ENCODE measurements at places on chromosomes 5 and 9.
A peak's percentile ranks its signal among the peaks of the same experiment; 100 is the strongest.

GRCh38 chr5:34464829-34465228 is 191.3 kb upstream of the RAI14 start:
- no peak overlapping the region for H3K27ac ChIP-seq
- H3K4me3 ChIP-seq = no peak overlapping the region
- DNase-seq = no peak
- no peaks in the 10 kb centered on the region for H3K36me3 ChIP-seq

DNA sequence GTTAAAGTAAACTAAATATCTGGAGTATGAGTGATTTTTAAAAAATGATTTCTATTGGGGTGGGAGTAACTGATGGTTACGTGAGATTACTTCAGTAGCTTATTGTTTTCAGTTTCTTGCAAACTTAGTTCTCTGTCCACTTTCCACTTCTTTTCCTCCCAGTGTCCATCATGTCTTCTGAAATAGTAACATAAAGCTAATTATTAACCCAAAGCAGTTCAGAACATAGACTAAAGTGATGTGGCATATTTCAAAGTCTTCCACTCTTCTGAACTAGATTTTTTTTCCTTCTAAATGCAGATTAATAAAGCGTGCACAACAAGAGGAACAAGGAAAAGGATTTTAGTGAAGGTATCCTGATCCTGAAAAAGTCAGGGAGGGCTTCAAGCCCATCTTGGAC is 114.1 kb downstream of the MAN2A1 start:
- H3K4me1 ChIP-seq = no peaks in the 10 kb centered on the region
- H3K36me3 ChIP-seq = peaks cover 7% of the 10 kb centered on the region
- no peak overlapping the region for H3K4me3 ChIP-seq
- H3K27ac ChIP-seq = no peak overlapping the region
- no peak for DNase-seq

- no peak overlapping the region for H3K4me3 ChIP-seq
- no peak overlapping the region for H3K27ac ChIP-seq
- no peak for DNase-seq
- no peaks in the 10 kb centered on the region for H3K4me1 ChIP-seq
Measured at GRCh38 chr5:133685402-133686018, 73.2 kb upstream of the FSTL4 start.

- no peaks in the 10 kb centered on the region for H3K36me3 ChIP-seq
- H3K27ac ChIP-seq = no peak overlapping the region
- H3K4me3 ChIP-seq = no peak overlapping the region
- DNase-seq = no peak
- peaks cover 24% of the 10 kb centered on the region for H3K27me3 ChIP-seq
- no peaks in the 10 kb centered on the region for H3K4me1 ChIP-seq
Measured at GRCh38 chr5:2761921-2762488, 10.5 kb upstream of the IRX2 start.

- peaks cover 11% of the 10 kb centered on the region for H3K4me1 ChIP-seq
- H3K27me3 ChIP-seq = no peaks in the 10 kb centered on the region
- H3K4me3 ChIP-seq = no peak overlapping the region
- H3K27ac ChIP-seq = peak overlapping the region; percentile 66
- H3K36me3 ChIP-seq = no peaks in the 10 kb centered on the region
Measured at GRCh38 chr9:69180670-69181069, 6.6 kb downstream of the TJP2 start.
